Globus pallidus (tissue), 1 donor: ENCODE measurements at places on chromosomes 7 and 10.
A peak's percentile ranks its signal among the peaks of the same experiment; 100 is the strongest.

- DNase-seq = no peak
Observed at GRCh38 chr10:124943301-124944092, 1.6 kb downstream of the ZRANB1 start.

DNA sequence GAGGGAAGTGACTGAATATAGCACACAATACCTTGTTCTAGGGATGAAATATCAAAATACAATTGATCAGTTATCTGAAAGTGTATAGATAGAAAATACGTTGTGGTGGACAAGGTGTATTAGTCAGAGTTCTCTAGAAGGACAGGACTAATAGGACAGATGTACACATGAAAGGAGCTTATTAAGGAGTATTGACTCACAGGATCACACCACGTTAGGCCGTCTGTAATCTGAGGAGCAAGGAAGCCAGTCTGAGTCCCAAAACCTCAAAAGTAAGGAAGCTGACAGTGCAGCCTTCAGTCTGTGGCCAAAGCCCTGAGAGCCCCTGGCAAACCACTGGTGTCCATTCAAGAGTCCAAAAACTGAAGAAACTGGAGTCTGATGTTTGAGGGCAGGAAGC, 406.1 kb downstream of the MDFIC start:
- no peak for DNase-seq

DNA sequence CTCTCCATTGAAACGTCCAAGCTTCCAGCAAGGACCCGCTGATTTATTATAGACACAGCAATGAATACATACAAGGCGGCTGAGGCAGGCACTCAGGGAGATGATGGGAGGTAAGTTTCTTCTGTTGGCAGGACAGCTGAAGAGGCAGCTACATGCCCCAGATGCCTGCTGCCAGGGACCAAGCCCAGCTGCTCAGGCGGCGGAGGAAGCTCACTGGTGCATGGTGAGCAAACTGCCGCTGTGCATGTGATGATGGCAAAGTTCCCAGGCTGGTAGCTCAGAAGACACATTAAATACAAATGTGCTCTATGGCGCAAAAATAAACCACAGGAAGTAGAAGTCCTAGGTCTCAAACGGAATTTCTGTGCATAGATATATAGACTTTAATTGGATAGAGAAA, 2.3 kb downstream of the DNTT start:
- peak; percentile 59 for DNase-seq

DNA sequence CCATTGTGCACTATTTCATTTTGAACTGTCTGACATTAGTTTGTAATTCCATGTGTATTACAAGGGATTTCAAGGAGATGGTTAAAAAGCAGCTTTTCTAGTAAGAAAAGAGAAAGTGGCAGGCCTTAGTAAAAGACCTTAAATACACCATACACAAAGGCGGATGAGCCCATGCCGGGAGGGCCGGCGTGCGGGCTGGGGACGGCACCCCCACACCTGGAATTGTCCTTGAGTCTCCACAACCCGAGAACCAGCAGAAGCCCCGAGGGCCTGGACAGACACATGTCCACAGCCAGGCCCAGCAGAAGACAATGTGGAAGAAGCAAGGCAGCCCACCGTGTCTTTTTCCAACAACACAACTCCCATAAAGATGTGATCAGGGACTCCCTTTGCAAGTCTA, 123.7 kb upstream of the TCERG1L start:
- no peak for DNase-seq

DNA sequence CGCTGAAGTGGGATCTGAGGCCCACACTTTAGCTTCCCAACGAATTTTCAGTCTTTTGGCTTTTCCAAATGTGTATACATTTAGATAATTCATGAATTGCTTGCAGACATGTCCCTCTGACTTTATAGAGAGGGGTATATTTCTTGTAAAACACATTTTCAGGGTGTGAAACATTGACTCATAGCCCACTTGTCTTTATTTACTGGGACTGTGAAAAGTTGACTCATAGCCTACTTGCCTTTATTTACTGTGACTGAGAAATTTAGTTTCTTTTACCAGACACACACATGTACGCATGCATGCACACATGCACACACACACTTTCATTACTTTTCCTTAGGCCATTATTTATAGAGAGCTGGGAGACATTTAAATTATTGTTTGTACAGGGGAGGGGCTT, 79.1 kb downstream of the VTI1A start:
- no peak for DNase-seq

- no peak for DNase-seq
Observed at GRCh38 chr7:50341724-50342123, 37.2 kb downstream of the IKZF1 start.

DNA sequence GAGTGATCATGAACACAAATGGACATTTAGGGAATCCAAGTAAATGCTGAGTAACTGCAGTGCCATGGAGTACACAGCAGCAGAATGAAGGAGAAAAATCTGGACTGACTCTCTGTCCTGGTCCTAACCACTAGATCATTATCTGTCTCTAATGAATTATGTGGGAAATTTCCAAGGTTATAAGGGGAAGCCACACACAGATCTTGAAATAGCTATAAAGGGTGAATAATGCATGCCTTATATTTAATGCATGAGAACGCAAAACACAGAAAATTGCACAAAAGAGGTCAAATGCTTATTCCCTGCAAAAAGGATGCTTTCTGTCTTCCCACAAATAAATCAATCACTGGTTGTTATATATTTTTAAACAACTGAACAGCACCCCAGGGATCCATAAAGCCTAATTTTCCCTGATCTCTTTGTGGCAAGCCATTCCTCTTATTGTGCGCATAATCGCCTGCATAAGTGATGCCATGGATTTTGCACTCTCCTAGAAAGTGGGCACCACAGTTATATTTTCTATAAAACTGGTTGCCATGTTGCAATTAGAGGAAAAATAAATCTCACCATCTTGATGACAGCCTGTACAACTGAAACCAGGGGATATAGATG, 201.8 kb downstream of the XPNPEP1 start:
- DNase-seq = no peak

GRCh38 chr7:57305192-57305748, 144.7 kb upstream of the ZNF716 start:
- peak; percentile 1 for DNase-seq

GRCh38 chr7:154910125-154910524, 92.8 kb downstream of the PAXIP1 start:
- DNase-seq = no peak

DNA sequence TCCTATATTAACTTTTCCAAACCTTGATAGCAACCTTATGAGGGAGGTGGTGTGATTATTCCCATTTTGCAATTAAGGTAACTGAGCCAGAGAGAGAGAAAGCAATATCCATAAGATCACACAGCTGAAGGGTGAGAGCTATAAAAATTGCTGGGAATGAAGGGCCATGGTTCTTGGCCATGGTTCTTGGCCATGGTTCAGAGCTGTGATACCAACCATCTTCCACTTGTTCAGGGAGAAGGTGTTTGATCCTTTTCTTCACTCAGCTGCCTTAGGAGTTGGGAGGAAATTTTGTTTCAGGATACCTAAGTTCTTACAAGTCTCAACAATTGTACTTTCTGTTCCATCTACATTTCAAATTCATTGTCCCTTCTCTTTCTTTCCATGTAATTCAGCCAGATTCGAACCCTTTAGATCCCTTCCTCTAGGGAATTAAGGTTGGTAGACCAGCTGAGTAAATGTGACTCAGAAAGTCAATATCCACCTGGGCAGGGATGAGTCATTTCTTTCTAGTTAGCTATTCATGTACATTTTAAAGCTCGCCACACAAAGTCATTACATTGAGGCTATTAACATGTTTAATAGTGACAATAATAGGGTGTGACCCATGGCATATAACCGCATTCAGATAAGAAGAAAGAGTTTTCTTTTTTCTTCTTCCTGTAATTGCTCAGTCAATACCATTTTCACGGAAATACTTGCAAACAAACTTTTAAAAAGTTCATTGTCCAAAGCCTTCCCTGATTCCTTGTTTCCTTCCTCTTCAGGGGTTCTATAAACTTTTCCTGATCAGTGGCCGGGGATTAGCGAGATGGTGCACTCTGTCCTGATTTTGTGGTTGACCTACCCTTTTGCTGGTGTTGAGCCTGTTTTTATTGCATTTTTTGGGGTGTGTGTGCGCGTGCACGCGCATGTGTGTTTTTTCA, 143.4 kb downstream of the TCF7L2 start:
- no peak for DNase-seq

DNA sequence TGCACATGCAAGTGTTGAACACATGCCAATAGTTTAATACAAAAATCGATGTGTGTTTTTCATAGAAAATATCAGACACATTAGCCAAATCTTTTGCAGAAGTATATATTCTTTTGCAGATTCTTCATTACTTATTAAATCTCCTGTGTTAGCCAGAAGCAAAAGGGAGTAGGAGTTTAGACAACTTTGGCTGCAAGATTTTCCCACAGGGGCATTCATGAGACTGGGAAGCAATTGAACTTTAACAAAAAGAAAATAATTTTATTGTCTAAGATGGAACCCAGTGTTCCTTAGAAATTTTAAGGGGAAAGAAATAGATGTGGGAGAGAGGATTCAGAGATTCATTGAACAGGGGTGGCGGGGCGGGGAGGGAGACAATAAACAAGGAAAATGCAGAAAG, 1336.0 kb downstream of the GATA3 start:
- no peak for DNase-seq

GRCh38 chr7:77262316-77262715, 62.7 kb upstream of the FGL2 start:
- no peak for DNase-seq

- peak; percentile 83 for DNase-seq
Observed at GRCh38 chr10:24723788-24724380, at the start of gene ARHGAP21. Gene ARHGAP21 (minus strand): TSS chr10:24723887. CDS start chr10:24721899, 1,988 bp downstream.

DNA sequence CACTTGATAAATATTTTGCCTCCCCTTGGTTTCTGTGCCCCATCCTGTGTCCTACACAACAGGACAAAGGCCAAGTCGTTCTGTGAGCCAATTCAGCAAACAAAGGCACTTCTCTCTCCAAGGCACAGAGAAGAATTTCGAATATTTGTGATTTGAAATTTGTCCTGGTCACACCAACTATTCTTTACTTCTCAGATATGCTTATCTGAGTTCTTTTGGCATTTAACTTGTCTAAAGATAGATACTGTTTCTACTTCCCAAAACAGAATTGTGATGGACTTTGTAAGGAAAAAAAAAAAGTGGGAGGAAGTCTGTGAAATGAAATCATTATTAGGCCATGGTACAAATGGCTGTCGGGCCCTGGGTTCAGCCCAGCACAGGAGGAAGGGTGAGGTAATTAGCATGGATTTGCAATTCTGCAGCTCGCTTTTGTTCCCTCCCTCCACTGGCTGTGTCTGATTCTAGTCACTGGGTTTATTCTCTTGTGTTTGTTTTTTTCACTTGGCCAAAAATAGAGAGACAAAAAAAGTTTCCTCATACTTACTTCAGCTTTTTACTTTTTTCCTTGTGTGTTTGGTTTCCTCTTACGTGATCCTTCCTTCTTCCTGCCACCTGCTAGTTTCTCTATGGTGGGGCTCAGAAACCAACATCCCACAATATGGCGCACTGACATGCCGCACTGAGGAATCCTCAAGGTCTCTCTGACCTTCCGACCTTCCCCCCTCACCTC, 108.2 kb upstream of the MKLN1 start:
- peak; percentile 91 for DNase-seq

DNA sequence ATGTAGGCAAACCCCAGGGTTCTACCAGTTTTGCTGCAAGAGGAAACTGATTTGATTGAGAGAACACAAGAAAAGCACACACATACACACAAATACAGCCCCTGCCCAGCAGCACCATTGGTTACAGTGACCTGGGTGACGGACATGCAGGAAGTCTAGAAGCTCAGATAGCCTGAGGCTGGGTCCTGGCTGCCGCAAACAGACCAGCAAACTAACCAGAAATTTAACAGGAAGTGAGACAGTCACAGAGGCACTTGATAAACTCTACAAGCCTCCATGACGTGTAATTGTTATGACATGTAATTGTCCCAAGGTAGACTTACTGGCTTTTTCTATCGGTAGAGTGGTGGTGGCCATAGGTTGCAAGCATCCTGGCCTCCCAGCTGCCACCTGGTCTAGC, 58.9 kb downstream of the PRKAR2B start:
- no peak for DNase-seq

- DNase-seq = no peak
Observed at GRCh38 chr7:99822731-99823718, 4.8 kb upstream of the CYP3A43 start.

GRCh38 chr10:44198096-44198779, 186.7 kb downstream of the CXCL12 start:
- DNase-seq = no peak

DNA sequence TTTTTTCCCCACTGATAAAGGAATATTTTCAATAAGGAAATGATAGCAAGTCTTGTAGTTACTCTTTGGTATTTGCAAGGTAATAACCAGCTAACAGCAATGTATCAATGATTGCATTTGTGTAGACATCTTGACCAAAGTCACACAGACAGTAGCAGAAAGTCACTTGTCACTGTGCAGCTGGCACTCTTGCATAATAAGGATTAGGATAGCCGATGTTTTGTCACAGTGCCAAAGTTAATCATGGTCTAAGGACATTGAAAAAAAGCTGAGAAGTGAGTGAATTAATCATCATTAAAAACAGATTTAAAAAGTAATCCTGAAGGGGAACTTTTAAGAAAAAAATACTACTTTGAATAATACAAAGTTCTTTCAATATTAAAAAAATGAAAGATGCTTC, 834.3 kb upstream of the C7orf33 start:
- no peak for DNase-seq

DNA sequence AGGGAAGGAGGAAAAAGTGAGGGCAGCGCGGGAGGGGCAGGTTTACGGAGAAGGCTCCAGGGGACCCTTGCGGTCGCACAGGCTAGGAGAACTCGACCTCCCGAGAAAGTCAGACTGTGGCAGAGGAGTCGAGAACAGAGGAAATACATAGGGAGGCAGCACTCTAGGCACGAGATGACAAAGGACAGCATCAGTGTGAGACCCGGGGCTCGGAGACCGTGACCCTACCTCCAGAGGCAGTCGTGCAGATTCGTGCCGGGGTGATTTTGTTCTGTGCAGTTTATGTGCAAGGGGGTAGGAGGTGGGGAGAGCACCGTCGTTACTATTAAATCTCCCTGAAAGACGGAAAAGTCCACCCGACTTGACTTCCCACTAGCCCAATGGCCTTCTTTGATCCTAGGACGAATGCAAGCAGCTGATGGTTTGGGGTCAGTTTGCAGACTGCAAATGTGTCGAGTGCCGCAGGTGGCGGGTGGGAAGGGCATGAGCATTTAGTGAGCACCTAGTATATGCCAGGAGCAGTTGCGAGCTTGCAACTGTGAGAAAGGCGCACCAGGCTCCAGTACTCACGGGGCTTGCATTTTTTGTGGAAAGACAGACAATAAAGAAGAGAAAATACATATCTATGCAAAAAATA, 674 bp upstream of the OSBPL3 start:
- DNase-seq = no peak

DNA sequence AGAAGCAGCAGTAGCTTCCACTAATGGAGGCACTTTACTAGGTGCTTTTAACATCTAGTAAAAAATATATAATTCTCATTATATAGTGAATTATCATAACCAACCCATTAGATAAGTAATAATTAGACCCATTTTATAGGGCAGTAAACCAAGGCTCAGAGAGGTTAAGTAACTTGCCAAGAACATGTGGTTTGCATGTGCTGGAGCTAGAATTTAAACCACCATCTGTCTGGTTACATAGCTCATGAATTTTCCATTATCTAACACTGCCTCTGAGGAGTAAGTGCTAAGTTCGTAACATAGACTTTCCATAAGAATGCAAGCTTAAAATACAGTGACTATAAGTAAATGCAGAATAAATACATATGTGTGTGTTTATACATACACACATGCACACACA, 41.9 kb downstream of the CREB3L2 start:
- DNase-seq = no peak
